RPMI7951 (cell line): ENCODE measurements at places on chromosomes 16 and 17.
A peak's percentile ranks its signal among the peaks of the same experiment; 100 is the strongest.

GRCh38 chr16:48235556-48236136 lies 8.5 kb upstream of the LONP2 start:
- DNase-seq, result no peak

GRCh38 chr16:68275611-68276191 lies 11.4 kb downstream of the SLC7A6 start:
- DNase-seq, result no peak

- DNase-seq, result peak; percentile 29
These were observed 1.4 kb upstream of the CYB561 start for GRCh38 chr17:63447471-63448009.

DNA sequence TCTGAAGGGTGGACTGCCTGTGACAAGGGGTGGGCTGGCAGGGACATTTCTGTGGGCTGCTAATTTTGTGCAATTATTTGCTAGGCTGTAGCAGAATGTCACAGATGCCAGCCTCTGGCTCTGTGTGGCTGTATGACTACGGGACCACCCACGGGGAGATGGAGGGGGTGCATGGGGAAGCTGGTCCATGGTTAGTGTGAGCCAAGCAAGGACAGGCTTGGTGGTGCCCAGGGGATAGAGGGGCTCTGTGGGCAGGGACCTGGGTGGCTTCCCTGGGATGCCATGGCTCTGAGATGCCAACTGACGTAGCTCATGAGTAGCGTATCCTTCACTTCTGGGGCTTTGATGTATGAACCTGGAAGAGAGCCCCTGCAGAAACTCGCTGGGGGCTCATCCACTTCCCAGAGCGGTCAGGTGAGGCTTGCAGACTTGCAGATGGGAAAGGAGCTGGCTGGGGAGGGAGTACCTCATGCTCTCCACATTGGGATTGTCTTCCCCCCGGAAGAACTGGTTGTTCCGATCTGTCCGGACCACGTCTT lies 87.2 kb downstream of the TBC1D16 start:
- no peak for DNase-seq

DNA sequence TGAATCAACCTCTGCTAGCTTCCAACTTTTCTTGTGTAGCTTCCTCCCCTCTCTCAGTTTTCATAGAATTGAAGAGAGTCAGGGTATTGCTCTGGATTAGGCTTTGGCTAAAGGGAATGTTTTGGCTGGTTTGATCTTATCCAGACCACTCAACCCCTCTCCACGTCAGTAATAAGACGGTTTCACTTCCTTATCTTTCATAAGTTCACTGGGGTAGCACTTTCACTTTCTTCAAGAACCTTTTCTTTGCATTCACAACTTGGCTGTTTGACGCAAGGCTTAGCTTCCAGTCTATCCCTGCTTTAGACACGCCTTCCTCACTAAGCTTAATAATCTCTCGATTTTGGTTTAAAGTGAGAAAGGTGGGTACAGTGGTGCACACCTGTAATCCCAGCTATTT lies 29.7 kb upstream of the OR1A2 start:
- no peak for DNase-seq

DNA sequence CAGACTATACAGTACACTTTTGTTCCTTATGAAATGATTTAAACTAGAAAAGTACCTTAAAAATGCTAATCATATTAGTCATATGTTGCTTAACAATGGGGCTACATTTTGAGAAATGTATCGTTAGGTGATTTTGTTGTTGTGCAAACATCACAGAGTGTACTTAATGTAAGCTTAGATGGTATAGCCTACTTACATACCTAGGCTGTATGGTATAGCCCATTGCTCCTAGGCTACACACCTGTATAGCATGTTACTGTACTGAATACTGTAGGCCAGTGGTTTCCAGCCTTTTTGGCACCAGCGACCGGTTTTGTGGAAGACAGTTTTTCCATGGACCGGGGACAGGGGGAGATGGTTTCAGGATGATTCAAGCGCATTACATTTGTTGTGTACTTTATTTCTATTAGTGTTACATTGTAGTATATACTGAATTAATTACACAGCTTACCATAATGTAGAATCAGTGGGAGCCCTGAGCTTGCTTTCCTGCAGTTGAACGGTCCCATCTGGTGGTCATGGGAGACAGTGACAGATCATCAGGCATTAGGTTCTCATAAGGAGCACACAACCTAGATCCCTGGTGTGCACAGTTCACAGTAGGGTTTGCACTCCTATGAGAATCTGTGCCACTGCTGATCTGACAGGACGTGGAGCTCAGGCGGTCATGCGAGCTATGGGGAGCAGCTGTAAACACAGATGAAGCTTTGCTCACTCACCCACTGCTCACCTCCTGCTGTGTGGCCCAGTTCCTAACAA lies 35.0 kb upstream of the MRC2 start:
- DNase-seq, result no peak

- DNase-seq, result no peak
These were observed 27.2 kb upstream of the BRD7 start for GRCh38 chr16:50395763-50396710.

DNA sequence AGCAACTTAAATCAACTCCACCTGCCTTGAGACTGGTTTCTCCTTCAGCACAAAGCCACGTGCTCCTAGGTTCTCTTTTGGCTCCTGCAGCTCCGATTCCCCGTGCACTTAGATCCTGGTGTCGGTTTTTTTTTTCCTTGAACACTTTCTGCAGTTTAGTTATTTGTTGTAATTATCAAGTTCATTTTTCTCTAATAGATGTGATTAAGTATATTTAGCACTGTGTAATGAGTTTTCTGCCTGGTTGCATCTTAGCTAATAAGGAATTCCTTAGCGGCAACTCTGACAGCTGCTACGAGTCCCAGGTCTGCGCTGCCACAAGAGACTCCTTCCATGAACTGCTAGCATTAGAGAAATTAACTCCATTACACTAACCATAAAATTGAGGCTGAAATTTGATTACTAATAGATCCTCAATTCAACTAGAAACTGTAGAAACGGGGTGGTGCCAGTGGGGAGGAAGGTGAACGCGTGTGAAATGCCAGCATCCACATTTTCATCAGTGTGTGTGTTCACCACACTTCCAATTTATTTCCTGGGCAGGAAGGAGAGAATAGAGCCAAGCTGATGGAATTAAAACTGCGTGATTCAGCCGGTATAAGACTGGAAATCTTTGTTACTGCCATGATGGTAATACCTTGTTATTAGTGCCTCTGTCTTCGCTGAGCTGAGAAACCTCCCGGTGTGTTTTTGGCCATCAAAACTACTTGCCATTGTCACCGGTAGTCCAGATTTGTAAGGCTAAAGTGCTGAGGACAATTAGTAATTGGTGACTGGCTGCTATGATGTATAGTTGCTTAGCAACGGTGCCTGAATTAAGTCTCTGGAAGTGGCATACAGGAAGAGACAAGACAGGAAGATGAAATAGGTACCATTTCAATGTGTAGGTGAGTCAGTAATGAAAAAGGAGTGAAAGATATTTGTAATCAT lies 232.4 kb downstream of the IRX3 start:
- DNase-seq, result no peak

DNA sequence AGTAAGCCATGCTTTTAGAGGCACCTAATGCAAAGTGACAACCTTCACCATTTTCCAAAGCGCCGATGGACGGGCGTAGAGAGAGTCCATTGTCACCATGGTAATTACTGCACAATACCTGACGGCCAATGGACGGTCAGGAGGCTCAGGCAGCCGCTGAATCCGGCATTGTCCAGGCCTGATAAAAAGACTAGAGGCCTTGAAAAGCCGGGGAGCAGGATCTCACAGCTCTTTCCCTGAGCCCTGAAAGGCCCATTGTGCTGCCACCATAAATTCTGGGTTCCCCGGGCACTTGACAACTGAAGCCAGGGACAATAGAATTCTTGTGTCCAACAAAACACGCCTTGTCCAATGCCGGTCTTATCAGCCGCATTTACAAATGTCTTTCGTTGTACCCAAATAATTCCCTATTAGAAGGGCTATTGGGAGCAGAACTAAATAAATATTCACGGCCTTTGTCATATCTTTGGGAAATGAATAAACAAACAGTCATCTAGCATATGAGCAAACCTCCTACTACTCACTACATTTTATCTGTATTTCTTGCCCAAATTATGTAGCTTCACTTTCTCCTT lies 62.4 kb downstream of the CDH11 start:
- DNase-seq, result peak; percentile 19

- peak; percentile 78 for DNase-seq
These were observed 12.1 kb downstream of the HSD3B7 start for GRCh38 chr16:30996985-30997724.

DNA sequence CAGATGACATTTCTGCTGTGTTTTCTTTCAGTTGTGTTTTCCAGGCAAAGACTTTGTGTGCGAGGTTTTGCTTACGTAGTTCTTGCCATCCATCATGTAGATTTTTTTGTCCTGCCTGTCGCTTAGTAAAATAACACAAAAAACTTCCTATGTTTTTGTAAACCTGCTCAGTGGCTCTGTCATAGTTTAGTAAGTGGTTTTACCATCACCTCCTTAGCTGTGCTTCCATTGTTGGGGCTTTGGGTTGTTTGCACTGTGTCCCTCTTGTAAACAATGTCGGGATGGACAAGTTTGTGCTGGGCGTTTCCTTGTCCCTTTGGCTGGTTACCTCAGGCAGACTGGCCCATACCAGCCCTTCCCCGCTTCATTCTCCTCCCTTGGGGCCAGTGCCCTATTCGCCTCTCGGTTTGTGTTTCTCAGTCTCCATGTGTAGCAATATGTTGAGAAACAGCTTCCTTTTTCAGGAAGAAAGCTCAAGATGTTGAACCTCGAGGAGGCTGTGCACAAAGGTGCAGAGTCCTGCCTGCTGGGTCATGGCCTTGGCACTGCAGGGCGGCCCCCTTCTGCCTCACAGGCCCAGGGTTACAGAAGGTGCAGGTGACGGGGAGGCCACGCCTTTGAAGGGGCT lies 74.6 kb downstream of the KSR1 start:
- no peak for DNase-seq

- DNase-seq, result no peak
These were observed 43.6 kb downstream of the TOM1L2 start for GRCh38 chr17:17928398-17929287.

- DNase-seq, result no peak
These were observed 18.0 kb upstream of the RNF135 start for GRCh38 chr17:30952638-30953393.

GRCh38 chr17:81859906-81860755 lies at the start of gene P4HB:
Gene P4HB, minus strand, starts transcription at chr17:81860535. Its CDS starts 64 bp downstream, at chr17:81860471.
- DNase-seq, result no peak

- DNase-seq, result no peak
These were observed 7.1 kb downstream of the USP31 start for GRCh38 chr16:23141959-23142740.

- no peak for DNase-seq
These were observed 73.0 kb downstream of the YPEL2 start for GRCh38 chr17:59404471-59404870.

- DNase-seq, result no peak
These were observed 27.5 kb upstream of the HELZ start for GRCh38 chr17:67272312-67273047.

DNA sequence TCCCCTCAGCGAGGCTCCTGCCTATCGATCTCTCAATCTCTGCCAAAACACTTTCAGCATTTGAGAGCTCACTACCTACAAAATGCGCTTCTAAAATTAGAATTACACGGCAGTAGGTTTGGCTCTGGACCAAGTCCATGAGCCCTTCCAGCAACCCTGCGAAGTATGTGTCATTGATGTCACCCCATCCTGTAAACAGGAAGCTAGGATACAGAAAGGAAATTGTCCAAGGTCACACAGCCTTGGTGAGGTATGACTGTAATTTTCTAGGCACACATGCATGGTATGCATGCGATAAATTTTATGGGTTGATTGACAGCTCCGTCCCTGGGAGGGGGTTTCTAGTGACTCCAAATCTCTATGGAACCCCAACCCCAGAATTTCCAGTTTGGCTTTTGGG lies 330.3 kb upstream of the CDH5 start:
- peak; percentile 77 for DNase-seq

GRCh38 chr17:53659181-53659580 lies 163.5 kb upstream of the KIF2B start:
- no peak for DNase-seq

DNA sequence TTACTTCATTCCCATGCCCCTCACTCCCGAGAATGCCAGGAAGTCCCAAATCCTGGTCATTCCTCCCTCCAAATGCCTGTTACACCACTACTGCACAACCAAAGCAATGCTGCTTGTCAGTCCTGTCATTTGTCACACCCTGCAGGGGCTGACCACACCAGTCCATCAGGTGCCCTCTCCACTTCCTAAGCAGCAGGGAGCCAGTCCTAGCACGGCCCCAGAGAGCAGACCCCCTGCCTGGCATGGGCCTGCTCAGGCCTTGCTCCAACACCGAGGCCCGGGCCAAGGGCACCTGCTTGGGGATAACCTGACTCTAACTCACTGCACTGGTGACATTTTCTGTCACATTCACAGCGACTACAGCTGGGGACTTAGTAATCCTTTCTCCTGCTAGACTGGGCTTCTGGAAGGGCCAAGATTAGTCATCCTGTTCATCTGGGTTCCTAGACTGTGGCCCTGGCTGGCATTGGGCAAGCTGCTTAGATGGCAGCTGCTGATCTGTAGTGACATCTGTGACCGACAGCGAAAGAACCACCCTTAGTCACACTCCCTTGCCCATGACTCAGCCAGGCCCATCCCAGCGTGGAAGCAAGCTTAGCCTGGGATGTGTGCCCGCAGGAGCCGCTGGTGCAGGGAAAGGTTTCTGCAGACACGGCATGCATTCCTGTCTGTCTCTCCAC lies 5.4 kb downstream of the ALYREF start:
- peak; percentile 97 for DNase-seq

GRCh38 chr17:80287806-80288567 lies 27.3 kb downstream of the RNF213 start:
- no peak for DNase-seq

- DNase-seq, result peak; percentile 94
These were observed 73.9 kb downstream of the SPAG9 start for GRCh38 chr17:51046514-51047384.

GRCh38 chr16:87150681-87151280 lies 166.4 kb downstream of the C16orf95 start:
- DNase-seq, result no peak

DNA sequence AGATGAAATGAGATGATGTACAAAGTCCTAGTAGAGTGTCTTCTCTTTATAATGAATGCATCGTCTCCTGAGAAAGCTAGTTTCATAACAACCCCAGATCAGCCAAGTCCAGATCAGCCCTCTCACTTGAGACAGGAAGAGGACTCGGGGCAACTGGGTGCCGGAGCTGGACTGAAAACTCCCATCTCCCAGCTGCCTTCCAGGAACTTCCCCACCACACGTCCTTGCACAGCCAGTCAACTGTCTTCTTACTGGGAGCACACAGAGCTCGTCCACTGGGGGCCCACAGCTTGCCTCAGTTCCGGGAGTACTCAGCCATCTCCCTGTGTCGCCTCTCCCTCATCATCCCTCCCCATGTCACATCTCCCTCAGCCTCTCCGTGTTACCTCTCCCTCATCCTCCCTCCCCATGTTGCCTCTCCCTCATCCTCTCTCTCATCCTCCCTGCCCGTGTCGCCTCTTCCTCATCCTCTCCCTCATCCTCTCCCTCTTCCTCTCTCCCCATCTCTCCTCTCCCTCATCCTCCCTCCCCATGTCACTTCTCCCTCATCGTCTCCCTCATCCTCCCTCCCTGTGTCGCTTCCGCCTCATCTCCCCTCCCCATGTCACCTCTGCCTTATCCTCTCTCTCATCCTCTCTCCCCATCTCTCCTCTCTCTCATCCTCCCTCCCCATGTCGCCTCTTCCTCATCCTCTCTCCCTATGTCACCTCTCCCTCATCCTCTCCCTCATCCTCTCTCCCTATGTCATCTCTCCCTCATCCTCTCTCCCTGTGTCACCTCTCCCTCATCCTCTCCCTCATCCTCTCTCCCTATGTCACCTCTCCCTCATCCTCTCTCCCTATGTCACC lies 22.4 kb upstream of the KCNH6 start:
- no peak for DNase-seq
